Ovary (tissue), 10 donors: ENCODE measurements at places on chromosomes 2 and 18.
A peak's percentile ranks its signal among the peaks of the same experiment; 100 is the strongest.

DNA sequence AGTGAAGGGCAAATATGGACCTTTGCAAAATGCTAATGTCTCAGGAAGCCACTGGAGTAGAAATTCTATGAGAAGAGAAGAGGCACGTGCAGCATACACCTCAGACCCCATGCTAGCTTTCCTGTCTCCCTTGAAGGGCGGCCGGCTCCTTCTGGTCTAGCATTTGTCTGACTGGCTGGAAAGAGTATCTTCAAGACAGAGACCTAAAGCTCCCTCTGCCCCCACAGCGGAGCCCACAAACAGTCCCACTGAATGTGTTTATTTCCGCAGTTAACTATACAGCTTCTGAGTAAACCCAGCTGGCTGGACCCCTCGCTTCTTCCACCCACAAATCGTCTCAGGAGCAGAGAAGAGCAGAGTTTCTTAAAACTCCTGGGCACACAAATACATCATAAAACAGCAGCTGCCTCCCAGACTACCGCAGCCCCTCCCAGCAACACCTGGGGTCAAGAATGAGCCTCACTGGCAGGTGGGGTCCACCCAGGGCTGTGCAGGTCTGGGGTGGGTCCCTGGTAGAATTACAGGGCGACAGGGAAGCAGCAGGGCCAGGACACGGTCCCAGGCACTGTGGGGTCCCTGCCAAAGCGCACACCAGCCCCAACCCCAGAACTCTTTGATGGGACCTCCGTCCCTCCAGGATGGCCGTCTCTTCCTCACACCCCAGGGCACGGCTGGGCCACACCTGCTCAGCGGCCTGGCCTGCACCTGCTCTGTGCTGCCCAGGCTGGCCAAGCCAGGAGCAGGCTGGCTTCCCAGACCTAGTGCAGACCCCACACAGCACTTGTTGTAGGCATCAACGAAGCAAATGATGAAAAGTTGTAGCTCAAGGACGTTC is 103.8 kb downstream of the PXDN start:
- DNase-seq, result no peak

DNA sequence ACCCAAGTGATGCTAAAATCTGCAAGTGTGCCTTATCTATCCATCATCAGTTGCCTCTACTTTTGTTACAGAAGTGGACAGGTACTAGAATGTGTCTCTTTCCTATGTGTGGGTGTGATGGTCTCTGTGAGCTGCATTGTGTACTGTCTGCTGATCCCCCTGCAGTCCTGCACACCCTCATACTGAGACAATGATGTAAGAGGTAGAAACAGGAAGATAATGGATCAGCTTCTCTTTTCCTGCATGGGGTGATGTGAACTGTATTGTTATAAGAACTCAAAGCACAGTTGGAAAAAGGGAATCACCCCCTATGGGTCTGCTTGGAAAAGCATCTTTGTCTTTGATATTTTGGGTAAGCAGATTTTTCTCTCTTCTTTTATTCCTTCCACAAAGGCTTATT is 537.6 kb upstream of the CDH2 start:
- no peak for DNase-seq

DNA sequence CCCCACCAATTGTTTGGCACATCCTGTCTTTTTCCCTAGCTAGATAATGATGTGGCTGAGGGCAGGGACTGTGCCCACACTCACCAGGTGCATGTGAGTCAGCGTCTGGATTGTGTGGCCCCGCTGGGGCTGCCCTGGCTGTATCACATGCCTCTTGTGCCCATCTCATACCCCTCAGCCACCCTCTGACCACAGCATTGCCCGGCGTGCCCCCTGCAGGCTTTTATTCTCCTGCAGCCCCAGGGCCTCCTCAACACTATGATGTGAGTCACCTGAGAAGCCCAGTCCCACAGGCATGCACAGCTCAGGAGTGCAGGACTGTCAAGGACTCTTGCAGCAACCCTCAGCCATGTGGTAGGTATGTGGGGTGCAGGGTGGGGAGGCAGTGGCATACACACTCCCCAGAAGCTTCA is 14.8 kb upstream of the STEAP3 start:
- no peak for DNase-seq

- no peak for DNase-seq
Observed at GRCh38 chr18:45169610-45170009, 445.7 kb upstream of the SLC14A2 start.

DNA sequence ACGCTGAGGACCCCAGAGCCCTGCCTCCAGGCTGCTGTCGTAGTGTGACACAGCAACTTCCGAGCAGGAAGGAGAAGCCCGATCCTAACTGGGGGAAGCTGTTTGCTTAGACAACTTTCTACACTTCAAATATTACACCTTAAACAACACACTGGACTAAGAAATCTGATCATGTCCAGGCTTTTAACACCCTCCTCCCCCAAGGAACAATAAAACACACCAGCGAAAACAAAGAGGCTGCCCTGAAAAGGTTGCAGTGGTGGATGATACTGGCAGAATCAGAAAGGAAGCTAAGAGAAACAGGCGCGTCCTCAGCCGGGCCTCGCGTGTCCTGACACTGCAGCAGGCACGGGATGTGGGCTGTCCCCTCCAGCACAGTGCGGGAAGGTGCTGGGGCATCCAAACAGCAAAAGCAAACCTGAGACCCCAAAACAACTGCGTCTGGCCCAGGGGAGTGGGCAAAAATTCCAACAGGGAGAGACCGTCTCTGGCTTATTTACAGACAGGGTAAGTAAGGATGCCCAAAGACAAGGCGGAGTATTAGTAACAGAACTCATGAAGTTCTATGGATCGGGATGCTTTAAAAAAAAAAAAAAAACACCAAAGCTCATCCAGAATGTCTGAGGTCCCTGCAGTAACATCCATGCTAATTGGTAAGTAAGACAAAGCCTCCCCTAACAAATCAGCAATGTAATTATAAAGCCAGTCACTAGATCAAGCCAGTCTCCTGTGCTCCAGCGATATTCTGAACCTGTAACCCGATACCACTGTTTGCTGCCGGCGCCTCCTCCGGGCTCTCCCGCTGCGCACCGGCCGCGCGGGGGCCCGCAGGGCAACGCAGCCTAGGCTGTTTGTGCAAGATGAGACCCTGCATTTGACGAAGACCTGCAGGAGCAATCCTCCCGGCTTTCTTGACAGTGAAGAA is 9.0 kb downstream of the SERTAD2 start:
- peak; percentile 80 for DNase-seq

DNA sequence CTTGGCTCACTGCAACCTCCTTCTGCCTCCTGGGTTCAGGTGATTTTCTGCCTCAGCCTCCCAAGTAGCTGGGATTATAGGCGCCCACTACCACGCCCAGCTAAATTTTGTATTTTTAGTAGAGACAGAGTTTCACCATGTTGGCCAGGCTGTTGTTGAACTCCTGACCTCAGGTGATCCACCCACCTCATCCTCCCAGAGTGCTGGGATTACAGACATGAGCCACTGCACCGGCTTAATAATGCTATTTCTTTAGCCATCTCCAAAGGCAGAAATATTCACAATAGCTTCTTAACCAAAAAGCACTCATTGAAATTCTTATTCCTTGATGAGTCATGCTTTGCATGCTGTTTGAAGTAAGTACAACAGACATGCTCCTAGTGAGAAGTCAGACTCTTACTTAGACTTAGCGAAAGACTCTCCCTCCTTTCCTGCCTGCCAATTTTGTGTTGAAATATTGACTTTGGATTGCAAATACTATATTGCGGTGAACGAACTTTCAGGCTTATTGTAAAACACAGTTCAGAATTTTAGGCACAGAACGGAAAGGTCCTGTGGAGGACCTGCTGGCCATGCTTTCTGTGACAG is 4.4 kb downstream of the ACTR3 start:
- no peak for DNase-seq

DNA sequence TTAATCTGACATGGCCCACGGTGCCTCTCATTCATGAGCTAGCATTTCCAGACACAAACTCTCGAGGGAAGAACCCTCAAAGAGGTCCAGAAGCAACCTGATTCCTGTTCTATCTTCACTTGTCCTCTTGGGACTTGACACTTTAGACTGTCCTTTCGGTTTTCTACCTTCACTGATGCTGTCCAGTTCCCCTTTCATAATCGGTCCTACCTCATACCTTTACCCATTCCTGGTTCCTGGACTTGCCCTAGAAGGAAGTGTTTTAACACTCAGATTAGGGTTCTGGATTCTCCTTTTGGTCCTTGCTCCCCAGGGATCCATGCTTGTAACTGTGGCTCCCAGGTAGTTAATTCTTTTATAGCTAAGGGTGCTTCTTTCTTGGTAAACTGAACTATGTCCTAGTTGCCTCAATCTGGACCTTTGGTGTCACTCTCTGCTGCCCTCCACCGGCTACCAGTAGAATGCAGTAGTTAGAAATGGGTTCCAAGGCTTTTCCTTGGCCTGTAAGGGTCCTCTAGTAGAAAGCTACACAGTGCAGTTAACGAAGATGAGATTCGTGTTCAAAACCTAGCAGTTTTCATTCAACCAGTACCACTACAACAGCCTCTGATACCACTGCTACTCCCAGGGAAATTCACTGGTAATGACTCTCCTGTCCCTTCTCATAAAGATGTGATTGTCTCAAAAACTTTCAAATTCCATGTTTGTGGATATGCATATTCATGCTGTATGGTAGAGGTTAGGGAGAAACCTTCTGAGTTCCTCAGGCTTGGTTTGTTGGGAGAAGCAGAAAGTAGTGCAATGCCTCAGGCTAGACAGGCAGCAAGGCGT is 178.1 kb upstream of the CYP26B1 start:
- DNase-seq, result no peak

DNA sequence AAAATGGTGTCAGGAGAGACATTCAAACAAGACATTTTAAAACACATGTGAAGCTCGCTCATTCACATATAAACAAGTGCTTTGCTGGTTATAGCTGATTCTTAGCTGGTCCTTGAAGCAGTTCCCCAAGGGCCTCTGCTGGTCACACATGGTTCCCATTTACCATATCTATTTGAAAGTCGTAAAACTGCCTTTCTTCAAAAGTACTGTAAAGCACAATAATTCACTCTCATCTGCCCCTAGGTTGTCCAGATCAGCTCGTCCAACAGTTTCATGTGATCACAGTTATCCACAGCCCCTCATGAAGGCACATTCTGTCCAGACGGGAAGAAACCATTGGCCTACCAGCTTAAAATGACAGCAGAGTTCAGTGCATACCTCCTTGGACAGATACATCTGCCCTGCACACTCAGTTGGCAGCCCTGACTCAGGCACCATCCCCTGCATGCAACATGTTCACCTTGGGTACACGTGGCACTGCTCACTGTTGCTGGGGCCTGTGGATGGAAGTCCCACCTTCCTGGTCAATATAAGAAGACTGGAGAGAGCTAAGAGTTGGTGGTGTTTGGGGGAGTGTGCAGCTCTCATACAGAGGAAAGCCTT is 108.0 kb upstream of the HAAO start:
- DNase-seq, result no peak

DNA sequence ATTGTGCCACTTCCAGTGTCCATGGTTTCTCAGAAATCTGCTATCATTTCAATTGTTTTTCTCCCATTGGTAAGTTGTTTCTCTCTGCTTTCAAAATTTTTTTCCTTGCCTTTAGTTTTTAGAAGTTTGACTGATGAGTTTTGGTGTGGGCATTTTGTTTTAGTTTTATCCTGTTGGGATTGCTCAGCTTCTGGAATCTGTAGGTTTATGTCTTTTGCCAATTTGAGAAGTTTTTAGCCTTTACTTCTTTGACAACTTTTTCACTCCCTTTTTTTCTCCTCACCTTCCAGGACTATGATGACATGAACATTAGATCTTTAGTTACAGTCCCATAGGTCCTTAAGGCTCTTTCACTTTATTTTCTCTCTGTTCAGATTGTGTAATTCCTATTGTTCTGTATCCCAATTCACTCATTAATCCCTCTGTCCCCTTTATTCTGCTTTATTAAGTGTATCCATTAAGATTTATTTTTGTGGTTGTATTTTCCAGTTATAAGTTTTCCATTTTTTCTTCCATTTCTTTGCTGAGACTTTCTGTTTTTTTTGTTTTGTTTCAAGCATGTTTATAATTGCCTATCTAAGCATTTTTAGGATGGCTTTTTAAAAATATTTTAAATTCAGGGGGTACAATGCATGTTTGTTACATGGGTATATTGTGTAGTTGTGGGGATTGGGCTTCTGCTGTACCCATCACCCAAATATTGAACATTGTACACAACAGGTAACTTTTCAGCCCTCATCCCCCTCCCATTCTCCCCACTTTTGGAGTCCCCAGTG is 17.9 kb downstream of the MFSD6 start:
- DNase-seq, result no peak

DNA sequence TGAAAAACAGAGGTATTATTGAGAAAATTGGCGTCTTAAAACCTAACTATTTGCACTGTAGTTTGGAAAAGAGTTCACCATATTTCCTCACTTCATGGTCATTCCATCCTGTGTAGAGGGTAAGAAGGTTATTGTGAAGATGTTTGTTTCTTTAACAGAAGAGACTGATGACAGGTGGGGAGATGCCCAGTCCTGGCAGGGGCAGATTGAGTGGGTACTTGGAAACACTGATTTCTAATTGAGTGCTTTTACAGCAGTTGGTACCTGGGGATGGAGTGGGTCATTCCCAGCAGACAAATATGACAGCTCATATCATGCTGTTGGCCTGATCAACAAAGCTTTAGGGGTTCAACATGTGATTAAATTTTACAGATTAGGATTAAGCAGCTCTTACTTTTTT is 67.5 kb downstream of the MYOM1 start:
- DNase-seq, result no peak

DNA sequence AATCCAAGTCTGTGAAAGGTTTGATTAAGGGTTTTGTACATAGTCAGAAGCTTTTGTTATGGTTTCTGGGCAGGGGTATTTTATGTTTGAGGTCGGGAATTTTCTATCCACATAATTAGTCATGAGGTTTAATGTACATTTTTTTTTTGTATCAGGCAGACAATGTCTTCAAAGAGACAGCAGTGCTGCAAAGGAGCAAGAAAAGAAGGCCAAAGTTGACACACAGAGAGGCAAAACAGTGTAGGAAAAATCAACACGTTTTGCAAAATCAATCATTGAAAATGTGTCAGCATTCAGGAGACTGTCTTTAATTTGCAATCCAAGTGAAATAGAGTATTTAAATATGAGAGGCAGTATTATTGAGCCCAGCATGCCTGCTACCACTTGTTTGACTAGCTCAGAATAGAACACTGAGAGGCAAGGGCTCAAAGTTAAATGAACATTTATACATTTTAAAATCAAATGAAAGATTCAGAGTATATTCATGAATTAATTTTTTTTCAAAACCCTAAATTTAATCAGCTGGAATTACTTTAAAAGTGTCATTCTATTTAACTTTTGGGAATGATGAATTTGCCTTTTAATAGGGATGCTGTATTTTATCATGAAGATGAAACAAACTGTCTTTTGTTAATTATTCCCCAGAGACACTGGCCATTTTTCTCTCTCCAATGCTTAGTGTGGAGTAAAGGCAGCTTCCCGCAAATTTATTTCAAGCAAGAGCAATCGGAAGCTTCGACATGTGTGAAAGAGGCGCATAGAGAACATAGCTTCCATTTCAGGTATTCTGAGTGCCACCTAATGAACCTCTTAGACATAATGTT is 11.3 kb downstream of the VRK2 start:
- DNase-seq, result no peak

GRCh38 chr2:239947729-239948045 is 77.5 kb downstream of the NDUFA10 start:
- no peak for DNase-seq

GRCh38 chr2:62382757-62383156 is 123.2 kb downstream of the TMEM17 start:
- DNase-seq, result no peak
